ENCODE measurements at places on chromosomes 1 and 21.

DNA sequence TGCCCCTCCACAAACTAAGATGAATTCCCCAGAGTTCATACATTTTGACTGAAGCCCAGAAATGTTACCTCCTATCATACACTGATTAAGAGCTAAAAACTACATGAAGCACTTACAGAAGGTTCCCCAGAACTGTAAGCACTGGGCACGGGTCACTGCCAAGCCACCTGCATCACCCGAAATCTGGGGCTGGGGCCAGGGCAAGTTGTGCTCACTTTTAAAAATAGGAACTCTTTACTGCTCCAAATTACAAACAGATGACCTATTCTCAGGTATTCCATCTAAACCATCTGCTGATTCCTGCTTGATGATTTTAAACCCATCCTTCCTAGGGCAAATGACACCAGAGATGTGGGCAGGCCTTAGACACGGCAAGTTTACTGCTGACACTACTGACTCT, 4.8 kb downstream of the SETD4 start:
- DNase-seq, result no peak

DNA sequence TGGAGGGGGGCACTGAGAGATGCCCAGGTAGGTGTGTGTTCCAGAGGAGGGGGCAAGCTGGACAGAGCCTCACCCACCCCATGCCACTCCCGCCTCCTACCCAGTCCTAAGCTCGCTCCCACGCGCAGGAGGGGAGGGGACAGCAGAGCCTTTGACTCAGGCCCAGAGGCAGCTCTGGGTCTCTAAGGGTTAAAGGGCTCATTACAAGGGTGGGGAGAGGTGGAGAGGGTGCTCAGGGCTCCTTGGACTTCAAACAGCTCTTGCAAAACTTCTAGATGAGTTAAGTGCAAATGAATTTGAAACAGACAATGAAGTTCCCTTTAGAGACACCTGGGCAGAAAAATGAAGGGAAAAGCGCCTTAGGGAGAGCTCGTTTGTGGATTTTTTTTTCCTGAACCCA, 104.2 kb upstream of the CASZ1 start:
- no peak for DNase-seq

DNA sequence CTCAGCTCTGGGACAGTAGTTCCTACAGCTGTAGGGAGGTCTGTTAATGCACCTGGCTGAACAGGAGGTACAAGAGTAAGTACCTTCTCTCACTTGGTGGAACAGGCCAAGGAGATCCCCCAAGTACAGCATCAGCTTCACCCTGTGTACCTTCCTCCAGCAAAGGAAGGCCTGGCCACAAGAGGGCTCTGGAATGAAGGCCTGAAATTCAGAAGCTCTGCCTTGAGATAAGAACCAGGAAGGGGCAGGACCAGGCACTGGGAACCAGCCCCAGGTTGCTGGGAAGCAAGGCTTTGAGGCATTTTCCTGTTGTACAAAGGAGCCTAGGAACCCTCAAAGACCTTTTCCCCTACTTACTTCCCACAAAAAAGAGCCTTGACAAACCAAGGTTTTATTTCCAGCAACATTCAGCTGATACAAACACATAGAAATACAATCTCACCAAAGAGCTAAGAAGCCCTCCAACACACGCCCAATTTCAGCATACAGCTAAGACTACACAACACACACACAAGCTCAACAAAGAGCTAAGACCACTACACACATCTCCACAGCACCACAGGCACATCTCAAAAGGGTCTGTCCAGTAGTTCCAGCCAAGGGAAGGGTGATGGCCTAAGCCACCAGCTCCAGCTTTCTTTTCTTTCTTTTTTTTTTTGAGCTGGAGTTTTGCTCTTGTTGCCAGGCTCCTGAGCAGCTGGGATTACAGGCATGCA, 23.5 kb downstream of the F11R start:
- no peak for DNase-seq

GRCh38 chr1:222195857-222196256, 352.0 kb downstream of the HHIPL2 start:
- no peak for DNase-seq

- DNase-seq, result no peak
Observed at GRCh38 chr21:46254208-46254975, 25.8 kb upstream of the LSS start.
